ENCODE measurements at places on chromosomes 2 and 18. TPM values are rescaled to one million over a fixed set of nuclear protein-coding genes. Genes with fewer than 3 reads are reported as not detected.

BCL2 gene
- total RNA-seq = 2.2 TPM

APLF gene
- 7.0 TPM for total RNA-seq

FTCDNL1 gene
- 1.00 TPM for total RNA-seq

SERPINB3 gene
- not detected for total RNA-seq

TRIM43 gene
- total RNA-seq = not detected

ZSWIM2 gene
- total RNA-seq = 0.09 TPM

ANKRD30B gene
- under 0.01 TPM for total RNA-seq

FBXO36 gene
- 3.8 TPM for total RNA-seq

COPS9 gene
- total RNA-seq = 122 TPM

LHCGR gene
- total RNA-seq = not detected

MALL gene
- 2.6 TPM for total RNA-seq

CXCR1 gene
- not detected for total RNA-seq

IL36RN gene
- total RNA-seq = 0.09 TPM

CXCR4 gene
- total RNA-seq = 0.92 TPM

SCN3A gene
- 1.00 TPM for total RNA-seq

MOCOS gene
- total RNA-seq = 11.0 TPM

MFF gene
- total RNA-seq = 78.4 TPM

Measured in smooth muscle cell of bladder (primary cell).